Fibroblast of lung (primary cell): ENCODE measurements at places on chromosomes 2 and 18. TPM values are rescaled to one million over a fixed set of nuclear protein-coding genes. Genes with fewer than 3 reads are reported as not detected.
A peak's percentile ranks its signal among the peaks of the same experiment; 100 is the strongest.

SNTG2 gene
- polyA plus RNA-seq = 0.06 TPM in 1 of 2 replicates, not detected in the other

EFEMP1 gene
- polyA plus RNA-seq = 406 and 724 TPM in 2 replicates

COLEC11 gene
- 0.30 and 0.34 TPM in 2 replicates for polyA plus RNA-seq

CLEC4F gene
- polyA plus RNA-seq = not detected in 2 replicates

- DNase-seq = no peak
Measured at GRCh38 chr2:88828397-88829137, 137.1 kb downstream of the RPIA start.

DNA sequence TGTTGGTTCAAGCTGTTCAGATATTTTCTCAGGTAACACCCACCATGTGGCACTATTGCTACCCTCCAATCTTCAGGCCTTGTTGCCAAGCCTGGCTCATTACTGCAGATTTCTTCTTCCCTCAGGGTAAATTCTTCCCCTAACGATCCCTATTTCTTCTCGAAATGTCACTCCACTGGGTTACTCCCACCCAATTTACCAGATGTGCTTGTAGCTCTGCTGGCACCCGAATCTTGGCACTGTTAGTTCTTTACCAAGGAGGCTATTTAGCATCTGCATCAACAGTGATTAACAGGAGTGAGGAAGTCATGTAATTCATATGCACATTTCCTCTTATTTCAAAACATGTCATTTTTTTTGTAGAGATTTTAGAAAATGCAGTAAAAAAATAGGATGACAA is 217.1 kb upstream of the CYRIA start:
- no peak for DNase-seq

DNA sequence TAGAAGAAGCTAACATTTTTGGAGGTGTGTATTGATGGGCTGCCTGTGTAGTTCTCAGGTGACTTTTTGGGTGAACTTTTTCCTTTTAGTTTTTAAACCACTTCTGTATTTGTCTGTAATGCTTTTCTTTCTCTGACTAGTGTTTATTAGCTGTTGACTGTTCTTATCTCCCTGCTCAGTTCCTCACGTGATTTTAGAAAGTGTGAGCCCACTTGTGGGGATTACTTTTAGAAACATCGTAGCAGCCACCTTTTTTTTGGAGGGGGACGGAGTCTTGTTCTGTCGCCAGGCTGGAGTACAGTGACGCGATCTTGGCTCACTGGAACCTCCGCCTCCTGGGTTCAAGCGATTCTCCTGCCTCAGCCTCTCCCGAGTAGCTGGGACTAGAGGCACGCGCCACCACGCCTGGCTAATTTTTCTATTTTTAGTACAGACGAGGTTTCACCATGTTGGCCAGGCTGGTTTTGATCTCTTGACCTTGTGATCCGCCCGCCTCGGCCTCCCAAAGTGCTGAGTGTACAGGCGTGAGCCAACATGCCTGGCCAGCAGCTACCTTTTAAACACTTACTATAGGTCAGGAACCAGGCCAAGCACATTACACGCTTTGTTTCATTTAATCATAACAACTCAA is 9.2 kb upstream of the CDKL4 start:
- no peak for DNase-seq

- no peak for DNase-seq
Measured at GRCh38 chr18:6352275-6352674, 62.4 kb downstream of the L3MBTL4 start.

GRCh38 chr18:69874058-69874457 is 73.6 kb downstream of the CD226 start:
- peak; percentile 50 for DNase-seq

WDPCP gene
- polyA plus RNA-seq = 3.5 and 5.2 TPM in 2 replicates

DNA sequence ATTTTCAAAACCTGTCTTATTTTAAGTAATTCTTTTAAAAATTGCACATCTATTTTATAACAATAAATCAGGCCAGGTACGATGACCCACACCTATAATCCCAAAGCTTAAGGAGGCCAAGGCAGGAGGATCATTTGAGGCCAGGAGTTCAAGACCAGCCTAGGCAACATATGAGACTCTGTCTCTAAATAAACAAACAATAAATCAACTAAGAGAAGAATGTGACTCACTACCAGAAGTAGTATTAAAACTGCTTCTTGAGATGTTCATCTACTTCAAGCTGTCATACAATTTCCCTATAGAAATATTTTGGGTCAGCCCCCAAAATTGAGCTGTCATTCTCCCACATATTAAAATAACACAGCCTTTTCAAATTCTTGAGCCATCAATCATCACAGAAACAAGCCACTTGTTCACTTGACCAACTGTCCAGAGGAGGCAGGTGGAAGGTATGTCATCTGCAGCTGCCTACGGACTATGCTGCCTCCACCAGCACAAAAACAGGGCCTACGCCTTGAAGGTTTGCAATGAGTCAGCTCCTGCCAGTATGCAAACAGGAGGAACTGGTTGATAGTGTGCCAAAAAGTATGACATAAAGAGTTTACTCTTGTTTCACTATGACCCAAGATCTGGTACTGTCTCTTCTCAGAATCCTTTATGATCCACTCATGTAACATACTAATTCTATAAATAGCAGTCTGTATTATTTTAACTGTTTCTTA is 33.6 kb downstream of the KIDINS220 start:
- peak; percentile 91 for DNase-seq

MTIF2 gene
- polyA plus RNA-seq = 22.8 and 24.5 TPM in 2 replicates

CPLX4 gene
- polyA plus RNA-seq = not detected in 2 replicates

KCNK3 gene
- 0.01 TPM in 1 of 2 replicates, not detected in the other for polyA plus RNA-seq

DNA sequence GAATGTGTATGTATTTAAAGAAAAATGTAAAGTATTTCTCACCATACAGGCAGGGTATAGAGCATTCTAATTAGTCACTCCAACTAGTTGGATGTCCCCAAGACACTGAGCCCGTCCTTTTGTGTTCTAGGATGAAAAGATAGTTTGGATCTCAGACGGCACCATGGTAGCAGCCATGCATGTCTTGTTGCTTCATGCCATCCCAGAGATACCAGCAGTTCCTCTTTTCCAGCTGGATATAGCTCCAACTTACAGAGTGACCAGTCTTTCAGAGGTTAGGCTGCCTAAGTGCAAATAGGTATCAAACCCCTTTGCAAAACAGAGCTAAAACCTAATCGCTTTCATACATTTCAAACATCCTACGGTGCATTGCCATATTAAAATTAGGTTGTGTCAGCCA is 275.3 kb downstream of the MTX2 start:
- no peak for DNase-seq

DNA sequence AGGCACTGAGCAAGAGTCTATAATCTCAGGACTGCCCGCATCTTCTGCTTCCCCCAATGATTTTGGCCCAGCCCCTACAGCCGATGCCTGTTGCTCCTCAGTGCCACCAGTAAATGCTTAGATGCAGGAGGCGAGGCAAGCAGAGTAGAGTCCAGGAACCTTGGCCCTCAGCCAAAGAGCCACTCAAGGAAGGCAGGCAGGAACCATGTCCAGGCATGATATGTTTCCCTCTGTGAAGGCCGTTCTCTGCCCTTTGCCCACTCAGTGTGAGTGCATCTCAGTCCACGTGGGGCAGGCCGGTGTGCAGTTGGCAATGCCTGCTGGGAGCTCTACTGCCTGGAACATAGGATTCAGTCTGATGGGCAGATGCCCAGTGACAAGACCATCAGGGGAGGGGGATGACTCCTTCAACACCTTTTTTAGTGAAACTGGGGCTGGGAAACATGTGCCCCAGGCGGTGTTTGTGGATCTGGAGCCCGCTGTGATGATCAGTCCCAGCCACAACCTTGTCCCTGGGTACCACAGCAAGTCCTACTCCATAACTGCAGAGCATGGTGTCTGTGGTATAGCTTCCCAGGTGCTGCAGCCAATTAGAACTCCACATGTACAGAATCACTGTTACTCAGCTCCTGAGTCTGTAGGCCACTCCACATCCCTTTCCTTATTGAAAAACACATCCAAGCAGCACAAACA is 9.7 kb upstream of the DNAJB2 start:
- no peak for DNase-seq

- no peak for DNase-seq
Measured at GRCh38 chr2:164887434-164888144, 46.0 kb upstream of the COBLL1 start.

DNA sequence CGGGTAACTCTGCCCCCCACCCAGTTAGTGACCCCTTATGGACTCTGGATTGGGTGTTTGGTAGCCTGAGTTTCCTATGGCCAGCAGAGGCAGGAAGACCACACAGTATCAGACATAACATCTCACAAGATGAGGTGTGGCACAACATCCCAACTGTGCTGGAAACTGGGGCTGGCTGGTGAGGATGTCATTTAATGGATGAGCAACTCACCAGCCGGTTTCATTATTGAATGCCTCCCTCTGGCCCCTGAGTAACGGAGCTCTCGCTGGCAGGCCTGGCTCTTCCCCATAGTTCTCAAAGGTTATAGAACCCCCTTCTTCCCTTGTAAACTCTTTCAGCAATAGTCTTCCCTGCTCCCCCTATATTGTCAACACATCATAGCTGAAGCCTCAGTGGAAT is 195.0 kb downstream of the BCL11A start:
- no peak for DNase-seq

DNA sequence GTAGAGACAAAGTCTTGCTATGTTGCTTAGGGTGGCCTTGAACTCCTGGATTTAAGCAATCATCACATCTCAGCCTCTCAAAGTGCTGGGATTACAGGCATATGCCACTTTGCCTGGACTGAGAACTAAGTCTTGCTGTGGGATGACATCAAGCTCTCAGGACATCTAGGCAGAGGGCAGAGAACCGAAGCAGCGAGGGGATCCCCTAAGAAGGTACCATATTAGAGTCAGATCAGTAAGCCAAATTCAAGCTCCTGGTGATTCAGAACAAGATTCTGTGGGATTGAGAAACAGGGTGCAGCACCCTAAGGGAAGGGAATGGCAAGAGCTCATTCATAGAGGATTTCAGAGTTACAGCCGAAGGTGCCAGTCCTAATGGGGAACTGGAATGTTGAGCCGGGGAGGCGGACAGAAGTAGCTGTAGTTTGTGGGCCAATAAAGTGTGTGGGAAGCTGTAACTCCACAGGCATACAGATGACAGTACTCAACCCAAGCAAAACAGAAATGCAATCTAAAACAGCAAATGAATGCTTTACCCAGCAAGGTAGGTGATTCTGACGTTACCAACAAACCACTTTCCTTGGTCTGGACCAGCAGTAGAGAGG is 30.9 kb downstream of the EPHA4 start:
- no peak for DNase-seq

ZNF519 gene
- polyA plus RNA-seq = 2.0 and 2.7 TPM in 2 replicates

DNA sequence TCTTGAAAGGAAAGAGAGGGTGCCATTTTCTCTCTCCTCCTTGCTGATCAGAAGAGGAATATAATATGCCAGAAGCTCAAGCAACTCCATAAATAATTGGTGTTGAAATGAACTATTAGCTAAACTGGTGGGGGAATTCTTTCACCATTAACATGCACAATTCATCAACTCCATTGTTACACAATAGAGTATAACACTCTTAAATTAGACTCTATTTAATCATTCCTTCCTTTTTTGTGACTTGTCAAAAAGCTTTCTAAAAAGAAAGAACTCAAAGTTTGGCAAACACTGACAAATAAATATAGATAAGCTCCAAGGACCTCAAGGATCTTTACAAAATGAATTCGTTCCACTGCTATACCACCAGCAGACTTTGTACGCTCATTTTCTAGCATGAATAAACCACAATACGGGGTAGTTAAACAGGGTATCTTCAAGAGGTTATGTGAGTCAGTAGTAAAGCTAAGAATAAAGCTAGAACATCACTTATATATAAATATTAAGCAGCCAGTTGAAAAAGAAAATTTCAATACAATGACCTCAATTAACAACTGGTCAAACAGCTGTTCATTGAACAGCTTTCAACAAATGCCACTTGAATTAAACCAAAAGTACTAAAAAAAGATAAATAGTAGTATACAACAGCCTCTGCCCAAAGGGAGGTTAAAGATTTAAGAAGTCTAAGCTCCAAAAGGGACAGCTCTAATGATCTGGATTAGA is 6.4 kb downstream of the TRAK2 start:
- peak; percentile 60 for DNase-seq

BUB1 gene
- polyA plus RNA-seq = 9.9 and 37.5 TPM in 2 replicates

DNA sequence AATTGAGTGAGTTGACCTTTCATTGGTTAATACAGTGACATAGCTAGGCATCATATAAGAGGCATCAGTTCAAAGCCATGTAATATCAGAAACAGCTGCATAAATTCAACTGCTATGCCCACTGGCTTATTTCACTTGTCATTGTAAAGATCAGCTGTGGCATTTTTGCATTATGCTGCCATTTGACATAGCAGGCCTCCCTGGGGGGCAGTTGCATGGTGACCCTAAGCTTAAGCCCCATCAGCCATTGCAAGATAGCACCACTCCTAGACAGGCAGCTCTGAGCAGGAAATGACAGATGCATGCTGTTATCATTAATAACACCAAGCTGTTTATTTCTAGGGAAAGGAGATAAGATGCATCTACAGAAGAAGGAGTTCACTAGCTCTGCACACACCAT is 233.4 kb upstream of the CNTNAP5 start:
- no peak for DNase-seq

DNA sequence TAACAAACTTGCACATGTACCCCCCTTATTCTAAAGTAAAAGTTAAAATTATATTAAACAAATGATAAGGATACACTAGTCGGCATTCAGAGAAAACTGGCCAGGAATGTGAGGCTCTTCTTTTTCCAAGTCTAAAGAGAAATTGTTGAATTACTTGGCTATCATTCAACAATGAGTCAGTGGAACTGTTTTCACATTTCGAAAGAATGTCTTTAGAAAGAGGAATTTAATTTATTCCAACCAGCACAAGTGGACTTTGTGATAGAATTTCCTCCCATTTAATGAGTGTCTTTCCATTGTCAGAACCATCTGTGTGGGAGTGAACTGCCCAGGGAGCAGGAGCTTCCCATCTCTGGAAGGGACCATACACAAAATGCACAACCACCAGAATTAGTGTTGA is 792.2 kb downstream of the EPHA4 start:
- DNase-seq = peak; percentile 85

GALR1 gene
- not detected in 2 replicates for polyA plus RNA-seq

- no peak for DNase-seq
Measured at GRCh38 chr18:72104851-72105250, 439.3 kb downstream of the CBLN2 start.

GRCh38 chr2:94923196-94923595 is 52.0 kb downstream of the TEKT4 start:
- peak; percentile 45 for DNase-seq

DNA sequence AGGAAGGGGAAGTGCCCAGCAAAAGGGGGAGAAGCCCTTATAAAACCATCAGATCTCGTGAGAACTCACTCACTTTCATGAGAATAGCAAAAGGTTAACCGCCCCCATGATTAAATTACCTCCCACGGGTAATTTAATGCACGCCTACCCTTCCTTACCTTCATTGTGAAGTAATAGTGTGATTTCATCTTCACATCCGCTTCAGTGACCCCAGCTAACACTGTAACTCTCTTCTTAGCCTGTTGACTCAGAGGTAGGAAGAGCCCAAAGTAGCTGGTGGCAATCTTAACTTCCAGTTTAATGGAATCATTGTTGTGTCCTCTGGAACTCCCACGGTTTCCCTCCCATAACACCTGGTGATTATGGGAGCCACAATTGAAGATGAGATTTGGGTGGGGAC is 120.5 kb downstream of the GULP1 start:
- DNase-seq = no peak
